ENCODE measurements at places on chromosomes 11 and 22.

DNA sequence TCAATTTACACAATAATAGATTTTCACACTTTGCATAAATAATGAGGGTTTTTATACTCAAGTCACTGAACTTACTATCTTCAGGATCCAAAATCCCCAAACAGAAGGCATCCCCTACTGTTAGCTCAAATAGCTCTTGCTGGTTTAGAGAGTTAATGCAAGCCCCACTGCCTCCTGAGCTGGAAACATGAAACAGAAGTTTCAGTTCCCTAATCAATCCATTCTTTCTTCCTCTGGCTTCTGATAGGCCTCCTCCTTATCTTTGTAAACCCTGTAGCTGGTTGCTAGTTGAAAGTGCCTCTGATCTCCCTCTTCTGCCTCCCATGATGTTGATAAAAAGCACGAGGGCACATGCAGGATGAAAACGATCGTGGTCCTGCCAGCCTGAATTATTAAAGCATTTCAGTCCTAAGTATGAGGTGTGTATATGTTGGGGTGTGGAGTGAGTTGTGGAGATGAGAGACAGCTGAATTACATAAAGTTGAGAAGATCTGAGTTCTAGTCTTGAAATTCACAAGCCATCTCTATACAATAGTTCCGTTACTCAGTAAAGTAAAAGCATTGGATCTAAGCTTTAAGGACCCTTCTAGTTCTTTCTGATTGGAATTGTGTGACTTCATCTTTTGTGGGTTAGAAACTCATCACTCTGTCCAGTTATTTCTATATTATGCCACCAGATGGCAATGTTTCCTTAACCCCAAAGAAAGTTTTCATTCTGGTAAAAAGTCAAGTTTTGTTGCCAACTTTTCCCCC, 35.0 kb upstream of the EHF start:
- no peak for DNase-seq

GRCh38 chr11:94134651-94135512, 6.2 kb downstream of the PANX1 start:
- no peak for DNase-seq

DNA sequence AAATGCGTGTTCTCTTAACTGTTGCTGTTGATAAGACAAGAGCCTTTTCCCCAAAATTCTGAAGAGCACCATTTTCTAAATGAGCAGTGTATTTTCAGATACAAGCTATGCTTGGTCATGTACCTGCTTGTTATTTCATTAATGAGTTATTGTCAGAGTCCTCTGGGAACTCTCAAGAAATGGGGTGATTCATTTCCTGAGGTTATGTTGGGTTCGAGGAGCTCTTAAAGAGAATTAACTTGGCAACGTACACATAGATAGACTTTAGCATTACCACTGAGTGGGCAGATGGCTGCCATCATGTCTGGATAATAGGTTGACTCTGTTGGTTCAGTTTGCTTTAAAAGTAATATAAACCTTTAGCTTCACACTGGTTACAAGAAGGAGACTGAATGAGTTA, 87.9 kb upstream of the SORL1-AS1 start:
- no peak for DNase-seq

DNA sequence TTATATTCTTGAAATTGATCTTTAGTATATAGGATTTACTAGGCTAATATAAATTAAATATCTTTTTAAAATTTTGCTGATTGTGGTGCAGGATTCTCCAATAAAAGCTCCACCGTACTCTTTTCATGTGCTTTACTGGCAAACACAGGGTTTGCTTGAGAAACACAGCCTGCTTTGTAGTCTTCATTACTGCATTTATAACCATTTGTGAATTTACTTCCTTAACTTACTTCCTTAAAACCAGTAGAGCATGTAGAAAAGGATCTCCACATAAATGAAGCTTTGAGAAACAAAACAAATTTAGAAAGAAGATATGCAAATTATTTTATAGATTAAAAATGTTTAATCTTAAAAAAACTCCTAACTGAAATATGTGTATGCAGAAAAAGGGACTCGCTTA, 28.8 kb downstream of the SWAP70 start:
- DNase-seq, result no peak

GRCh38 chr22:30089655-30089974, 9.4 kb downstream of the HORMAD2 start:
- no peak for DNase-seq

GRCh38 chr11:122697636-122698167, 42.2 kb downstream of the UBASH3B start:
- DNase-seq, result peak; percentile 30

DNA sequence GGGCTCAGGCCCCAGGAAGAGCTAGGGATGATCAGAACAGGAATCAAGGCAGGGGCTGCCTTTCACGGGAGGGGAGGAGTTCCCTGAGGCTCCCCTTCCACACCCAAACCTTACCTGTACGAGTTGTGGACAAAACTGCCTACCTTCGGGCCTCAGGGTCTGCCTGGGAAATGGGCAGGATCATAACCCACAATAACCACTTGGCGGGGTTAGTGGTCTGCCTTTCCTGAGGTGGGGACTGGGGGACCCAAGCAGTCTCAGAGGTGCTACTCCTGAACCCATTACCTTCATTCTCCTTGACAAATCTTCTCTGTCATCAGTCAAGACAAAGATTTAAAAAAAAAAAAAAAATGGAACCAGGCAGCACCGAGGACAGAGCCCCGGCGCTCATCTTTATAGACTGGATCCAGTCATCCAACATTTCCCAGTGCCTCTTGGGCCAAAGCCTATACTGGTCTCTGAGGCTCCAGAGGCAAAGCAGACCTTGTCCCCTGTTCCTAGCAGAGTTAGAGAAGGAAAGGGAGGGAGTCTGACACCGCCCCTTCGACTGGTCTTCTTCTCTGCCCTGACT, 14.2 kb downstream of the P2RY6 start:
- DNase-seq, result no peak

- no peak for DNase-seq
Measured at GRCh38 chr22:19895160-19895849, 40.6 kb upstream of the GNB1L start.

- DNase-seq, result no peak
Measured at GRCh38 chr11:69959461-69959860, 118.7 kb upstream of the ANO1 start.

GRCh38 chr11:108313444-108313843, 90.6 kb downstream of the ATM start:
- DNase-seq, result no peak

- no peak for DNase-seq
Measured at GRCh38 chr22:35591714-35592417, 25.3 kb downstream of the MB start.

DNA sequence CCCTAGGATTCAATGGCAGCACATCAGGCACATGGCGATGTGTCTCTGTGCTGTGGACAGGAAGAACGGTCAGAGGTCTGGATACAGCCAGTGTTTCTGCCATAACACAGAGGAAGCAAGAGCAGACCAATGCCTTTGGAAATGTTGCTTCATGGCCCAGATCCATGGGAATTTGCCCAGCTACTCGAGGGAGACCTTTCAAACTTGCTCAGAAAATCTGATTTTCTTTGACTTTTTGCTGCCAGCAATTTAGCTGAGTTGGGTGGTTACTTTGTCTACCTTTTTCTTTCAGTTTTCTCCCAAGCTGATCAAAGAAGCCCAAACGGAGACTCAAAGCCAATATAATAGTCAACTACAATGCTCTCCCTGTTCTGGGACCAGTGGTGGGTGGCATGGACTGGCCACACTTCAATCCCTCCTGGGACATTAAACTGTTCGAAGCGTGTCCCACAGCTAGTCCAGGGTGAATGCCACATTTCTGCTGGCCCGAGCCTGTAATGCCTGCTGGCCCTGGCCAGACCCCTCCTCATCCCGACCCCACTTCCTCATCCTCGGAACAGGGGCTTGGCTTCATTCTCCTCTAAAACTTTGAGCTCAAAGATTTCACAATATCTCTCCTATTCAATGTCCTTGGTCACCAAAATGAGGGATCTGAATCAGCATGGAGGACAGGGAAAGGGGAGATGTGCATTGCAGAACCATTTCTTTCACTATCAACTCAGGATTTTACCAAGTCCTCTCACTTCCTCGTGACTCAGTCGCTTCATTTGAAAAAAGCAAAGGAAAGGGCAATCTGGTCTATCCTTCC, 93.3 kb downstream of the ABTB2 start:
- no peak for DNase-seq

GRCh38 chr11:312092-312816, 1.6 kb upstream of the IFITM1 start:
- DNase-seq, result no peak
